ENCODE measurements at places on chromosomes 16 and 17.

- DNase-seq, result no peak
These were observed 92.8 kb downstream of the IRX3 start for GRCh38 chr16:54193665-54194333.

DNA sequence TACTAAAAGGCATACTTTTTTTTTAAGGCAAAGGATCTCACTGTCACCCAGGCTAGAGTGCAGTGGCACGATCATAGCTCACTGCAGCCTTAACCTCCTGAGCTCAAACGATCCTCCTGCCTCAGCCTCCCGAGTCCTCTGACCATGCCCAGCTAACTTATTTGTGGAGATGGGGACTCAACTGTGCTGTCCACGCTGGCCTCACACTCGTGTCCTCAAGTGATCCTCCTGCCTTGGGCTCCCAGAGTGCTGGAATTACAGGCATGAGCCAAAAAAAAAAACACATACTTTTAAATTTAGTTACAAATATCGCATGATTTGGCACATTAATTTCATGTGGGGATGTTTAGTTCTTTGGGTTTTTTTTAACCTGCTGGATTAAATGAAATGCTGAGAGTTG, 207.7 kb upstream of the CHMP6 start:
- no peak for DNase-seq

DNA sequence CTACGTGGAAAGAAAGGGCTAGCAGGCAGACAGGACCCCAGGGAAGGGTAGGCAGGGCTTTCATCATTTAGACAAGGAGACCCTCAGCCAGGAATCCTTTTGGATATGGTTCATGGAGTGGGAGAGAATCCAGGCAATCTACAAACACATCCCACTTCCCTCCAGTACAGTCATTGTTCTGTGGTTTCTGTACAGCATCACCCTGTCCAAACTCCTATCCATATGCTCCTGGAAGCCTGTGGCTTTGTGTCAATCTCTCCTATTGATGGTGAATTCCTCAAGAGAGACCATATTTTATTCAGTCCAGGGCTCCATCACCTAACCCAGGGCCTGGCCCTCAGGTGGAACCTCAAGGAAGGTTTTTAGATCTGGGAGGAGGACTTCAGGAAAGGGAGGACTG, 99.2 kb downstream of the SPACA3 start:
- no peak for DNase-seq

DNA sequence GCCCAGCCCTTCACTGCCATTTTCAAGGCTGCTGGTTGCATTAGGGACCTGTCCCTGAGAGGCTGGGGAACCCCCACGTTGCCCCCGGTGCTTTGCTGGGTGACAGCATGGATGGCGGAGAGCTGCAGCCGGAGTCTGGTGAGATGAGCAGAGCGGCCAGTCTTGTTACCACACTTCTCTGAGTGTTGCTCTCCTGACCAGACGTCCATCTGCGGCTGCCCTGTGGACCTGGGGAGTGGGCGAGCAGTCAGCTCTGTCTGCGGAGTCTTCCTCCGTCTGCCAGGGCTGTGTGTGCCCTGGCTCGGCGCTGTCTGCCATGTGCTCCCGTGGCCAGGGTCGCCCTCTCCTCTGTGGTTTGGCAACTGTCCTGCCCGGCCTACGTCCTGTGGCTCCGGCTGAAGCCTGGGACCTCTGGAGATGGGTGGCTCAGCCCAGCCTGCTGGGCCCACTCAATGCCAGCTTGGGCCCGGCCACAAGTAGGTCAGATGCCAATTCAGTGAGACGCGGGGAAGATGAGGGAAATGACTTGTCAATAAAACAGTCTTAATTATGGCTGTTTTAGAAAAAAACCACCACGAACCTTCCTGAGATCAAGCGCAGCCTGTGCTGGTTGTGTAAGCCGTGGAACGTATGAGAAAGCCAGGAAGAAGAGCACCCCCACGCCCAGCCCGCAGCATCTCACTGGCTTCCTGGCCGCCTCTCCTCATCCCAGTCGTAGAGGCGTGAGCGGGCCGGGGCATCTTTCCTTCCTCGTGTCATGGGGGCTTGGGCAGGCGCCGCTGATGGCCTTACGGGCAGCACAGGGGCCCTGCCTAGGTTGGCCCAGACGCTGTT, 7.9 kb downstream of the KCTD5 start:
- no peak for DNase-seq

DNA sequence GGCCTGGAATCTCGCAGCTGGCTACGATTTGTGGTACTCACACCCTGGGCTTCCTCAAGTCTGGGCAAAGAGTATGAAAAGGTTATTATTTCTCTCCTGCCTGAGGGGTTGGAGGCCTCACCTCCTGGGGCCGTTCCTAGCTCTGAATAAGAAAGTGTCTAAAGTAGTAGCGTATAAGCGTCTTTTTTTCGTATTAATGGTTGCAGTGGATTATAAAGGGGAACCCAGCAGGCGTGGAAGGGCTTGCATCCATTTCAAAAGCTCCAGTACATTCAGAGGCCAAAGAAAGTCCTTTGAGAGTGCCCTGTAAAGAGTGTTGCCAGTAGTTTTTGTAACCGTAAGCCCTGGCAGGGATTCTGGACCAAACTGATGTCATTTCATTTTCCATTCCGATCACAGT, 72.2 kb upstream of the MPHOSPH6 start:
- no peak for DNase-seq

- DNase-seq, result no peak
These were observed 26.6 kb upstream of the MYLK3 start for GRCh38 chr16:46774743-46775177.

DNA sequence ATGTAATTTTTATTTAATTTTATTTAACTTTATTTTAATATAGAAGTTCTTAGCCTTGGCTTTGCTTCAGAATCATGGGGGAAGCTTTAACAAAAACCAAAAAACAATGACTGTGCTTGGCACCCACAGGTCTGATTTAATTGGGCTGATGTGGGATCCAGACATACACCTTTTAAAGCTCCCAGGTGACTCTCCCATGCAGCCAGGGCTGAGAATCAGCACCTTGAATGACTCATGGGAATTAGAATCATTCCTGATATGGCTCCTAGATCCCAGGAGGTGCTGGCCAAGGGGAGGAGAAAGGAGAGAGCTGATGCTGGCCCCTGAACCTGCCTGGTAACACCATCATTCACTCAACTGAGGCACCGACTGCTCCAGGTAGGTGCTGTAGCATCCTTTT, 240.7 kb downstream of the PARN start:
- DNase-seq, result no peak

DNA sequence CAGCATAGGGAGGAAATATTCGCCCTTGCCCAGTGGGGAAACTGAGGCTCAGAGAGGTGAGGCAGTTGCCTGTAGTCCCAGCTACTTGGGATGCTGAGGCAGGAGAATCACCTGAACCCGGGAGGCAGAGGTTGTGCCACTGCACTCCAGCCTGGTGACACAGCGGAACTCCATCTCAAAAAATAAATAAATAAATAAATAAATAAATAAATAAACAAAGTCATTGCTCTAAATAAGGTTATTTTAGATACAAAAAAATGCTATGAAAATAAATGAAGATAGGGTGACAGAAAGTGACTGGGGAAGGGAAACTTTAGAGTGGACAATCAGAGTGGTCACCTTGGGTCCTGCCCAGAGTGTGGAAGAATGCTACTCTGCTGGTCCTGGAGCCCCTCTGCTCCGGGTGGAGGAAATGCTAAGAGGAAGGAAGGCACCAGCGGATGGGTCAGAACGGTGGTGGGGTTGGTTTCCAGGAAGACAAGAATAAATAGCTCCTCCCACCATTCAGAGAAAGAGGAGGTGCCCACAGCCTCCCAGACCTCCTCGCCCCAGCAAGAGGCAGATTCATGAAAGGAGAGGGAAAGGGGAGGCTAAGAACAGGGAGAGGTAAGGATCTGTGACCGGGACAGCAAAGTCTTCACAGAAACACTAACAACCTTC, 17.6 kb downstream of the TRPV3 start:
- no peak for DNase-seq

GRCh38 chr17:71535321-71535720, 585.5 kb upstream of the SOX9 start:
- no peak for DNase-seq

DNA sequence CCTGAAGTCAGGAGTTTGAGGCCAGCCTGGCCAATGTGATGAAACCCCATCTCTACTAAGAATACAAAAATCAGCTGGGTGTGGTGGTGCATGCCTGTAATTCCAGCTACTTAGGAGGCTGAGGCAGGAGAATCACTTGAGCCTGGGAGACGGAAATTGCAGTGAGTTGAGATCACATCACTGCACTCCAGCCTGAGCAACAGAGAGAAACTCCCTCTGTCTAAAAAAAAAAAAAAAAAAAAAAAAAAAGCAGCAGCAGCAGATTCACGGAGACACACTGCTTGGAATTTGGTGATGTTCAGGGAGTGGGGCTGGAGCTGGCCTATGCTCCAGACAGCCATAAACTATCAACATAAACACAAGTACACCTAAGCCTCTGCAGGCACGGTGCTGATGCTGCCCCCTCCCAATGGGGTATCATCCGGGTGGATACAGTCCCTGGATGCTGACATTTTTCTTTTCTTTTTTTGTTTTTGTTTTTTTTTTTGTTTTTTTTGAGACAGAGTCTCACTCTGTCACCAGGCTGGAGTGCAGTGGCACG, 39.6 kb upstream of the RHOT1 start:
- DNase-seq, result no peak

DNA sequence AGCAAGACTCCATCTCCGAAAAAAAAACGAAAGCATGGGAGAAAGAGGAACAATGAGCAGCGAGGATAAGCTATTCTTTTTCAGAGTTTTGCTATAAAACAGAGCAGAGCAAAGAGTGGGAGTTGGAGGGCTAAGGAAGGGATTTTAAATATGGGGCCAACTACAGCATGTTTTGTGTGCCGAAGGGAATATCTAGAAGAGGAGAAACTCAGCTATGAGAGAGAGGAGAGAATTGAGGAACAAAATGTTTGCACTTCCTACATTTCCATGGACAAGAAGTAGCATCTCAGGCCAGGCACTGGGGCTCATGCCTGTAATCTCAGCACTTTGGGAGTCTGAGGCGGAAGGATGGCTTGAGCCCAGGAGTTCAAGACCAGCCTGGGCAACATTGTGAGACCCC, 13.1 kb upstream of the GRB2 start:
- DNase-seq, result no peak

- DNase-seq, result no peak
These were observed 76.7 kb upstream of the CBX4 start for GRCh38 chr17:79915850-79916430.

DNA sequence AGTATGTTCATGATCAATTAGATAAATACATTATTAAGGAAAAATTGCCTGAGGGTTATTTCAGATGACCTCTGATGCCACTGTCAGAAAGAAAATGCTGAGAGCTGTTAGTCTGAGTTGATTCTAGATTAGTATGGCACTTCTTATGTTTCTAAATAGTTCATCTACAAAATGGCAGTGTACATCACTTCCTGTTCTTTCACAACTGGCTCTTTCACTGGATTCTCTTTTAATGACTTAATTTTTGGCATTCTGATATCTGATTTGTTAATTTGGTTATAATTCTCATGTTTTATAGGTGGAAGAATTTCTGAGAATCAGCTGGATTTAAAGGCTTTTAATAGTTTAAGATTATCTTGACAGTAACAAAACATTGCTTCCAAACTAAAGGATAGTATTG, 3.3 kb downstream of the TAOK1 start:
- DNase-seq, result no peak

GRCh38 chr16:89629827-89630610, 16.6 kb downstream of the DPEP1 start:
- DNase-seq, result no peak

DNA sequence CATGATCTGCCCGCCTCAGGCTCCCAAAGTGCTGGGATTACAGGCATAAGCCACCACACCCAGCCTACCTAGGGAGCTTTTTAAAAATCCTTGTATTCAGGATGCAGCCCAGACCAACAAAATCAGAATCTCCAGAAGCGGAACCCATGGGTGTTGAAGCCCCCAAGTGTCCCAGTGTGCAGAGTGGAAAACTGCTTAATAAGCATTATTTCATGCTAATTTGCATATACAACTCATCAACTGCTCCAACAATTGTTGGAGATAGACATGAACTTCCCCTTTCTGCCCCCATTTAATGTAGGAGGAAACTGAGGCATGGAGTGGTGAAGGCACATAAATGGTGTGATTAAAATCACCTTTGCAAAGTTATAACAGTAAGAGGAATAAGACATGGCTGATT, 84.3 kb upstream of the C16orf82 start:
- no peak for DNase-seq

All from stimulated activated CD8-positive, alpha-beta memory T cell treated with anti-CD3 and anti-CD28 coated beads, Interleukin-12 subunit alpha, Interleukin-12 subunit beta, amount 100 ng/mL, for 1 hour (primary cell).